ENCODE measurements at places on chromosomes 1 and 21.

DNA sequence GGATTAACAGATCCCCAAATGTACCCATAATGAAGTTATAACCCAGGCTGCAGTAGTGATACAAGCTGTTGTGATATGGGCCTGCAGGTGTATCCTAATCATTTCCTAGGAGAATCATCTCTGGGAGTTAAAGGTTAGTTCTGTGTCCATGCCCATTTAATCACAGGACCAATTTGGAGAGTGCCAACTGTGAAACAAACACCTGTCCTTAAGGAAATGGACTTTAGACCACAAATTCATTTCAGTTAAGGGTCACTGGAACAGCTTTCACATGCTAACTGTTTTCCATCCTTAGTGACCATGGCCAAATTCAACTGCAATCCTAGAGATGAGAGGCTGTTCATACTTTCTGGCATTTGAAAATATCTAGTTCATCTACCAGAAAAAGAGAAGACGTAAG is 160.9 kb downstream of the GPATCH2 start:
- DNase-seq = no peak

- no peak for DNase-seq
Measured at GRCh38 chr21:15874615-15875014, 144.8 kb downstream of the USP25 start.

GRCh38 chr1:17765444-17766411 is 10.6 kb downstream of the ACTL8 start:
- DNase-seq = no peak

DNA sequence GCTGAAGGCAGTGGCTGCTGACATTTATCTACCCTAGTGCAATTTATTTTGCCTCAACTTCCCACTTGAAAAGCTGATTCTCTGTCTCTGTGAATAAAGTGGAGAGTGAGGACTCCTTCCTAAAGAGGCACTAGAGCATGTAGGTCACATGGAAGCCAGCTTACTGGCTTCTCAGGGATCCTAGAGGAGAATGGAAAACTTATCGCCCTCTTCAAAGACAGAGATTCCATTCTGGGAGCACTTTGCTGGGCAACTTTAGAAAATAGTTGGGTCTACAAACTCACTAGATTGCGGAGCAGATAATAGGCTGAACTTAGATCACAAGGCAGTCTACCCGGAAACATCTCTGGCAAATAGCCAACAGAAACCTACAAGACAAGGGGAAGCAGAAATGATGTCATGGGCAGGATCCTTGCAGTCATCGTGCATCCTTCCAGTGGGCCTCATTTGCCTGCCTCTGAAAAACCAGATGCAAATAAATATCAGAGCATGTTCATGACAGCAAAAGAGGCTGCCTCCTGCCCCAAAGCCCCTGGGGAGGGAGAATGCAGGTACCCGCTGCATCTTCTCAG is 104.8 kb upstream of the BARHL2 start:
- no peak for DNase-seq

DNA sequence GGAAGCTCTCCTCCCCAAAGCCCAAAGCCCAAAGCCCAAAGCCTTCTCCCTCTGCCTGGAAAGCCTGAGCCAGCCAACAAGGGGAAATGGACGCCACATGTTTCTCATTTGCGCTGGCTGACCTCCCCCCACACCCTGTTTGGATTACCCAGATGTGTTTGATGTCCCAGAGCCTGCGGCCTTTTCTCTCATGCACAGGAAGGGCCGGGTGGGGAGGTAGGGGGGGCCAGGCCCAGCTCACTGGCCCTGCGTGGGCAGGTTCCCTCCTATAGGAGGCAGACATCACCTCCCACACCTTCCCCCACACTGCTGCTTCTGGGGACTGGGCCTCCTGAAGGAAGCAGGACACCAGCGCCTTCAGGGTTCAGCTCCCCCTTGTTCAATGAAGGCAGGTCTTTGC is 116.3 kb downstream of the NAV1 start:
- no peak for DNase-seq

DNA sequence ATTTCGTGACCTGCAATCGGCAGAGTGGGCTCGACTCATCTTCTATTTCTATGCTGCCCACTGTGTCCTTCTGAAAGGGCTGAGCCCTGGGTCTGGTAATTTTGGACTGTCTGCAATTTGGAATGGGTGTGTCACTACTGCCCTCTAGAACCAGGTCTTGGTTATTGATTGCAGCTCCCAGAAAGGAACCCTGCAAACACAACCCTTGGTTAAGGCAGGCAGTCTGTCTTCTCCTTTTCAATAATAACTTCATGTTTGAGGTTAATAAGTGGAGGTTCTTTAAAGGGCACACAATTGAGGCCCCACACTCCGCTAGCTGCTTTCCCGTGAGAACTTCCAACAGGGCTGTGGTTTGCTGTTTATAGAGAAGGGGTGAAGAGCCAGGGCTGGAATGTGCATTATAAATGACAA is 79.9 kb upstream of the LYST start:
- DNase-seq = no peak

GRCh38 chr1:168887381-168887780 is 158.4 kb upstream of the DPT start:
- peak; percentile 61 for DNase-seq

DNA sequence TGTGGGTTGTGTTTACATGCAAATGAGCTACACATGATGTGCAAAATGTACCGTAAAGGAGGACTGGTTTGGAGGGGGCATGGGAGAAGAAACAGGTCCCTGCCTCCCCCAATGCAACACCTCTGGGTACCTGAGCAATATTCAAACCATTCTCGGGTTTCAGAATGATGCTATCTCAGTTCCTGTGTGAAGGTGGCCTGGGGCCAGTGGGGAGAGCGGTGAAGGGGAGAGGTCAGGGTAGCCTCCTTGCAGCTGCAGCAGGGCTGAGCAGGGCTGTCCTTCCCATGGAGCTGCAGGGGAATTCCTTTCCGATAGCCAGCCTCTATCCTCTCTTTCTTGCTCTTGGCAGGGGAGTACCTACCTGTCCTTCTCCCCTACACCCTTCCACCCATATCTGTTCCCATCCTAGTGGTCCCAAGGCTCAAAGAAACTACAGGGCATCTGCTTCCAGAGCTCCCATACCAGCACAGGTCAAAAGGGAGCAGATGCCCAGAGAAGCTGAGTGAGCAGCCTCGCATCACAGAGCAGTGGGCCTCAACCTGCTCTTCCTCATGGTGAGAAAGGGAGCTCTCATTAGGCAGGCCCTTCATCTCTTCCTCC is 11.9 kb downstream of the MEF2D start:
- no peak for DNase-seq

GRCh38 chr1:8598783-8599182 is 218.7 kb downstream of the RERE start:
- DNase-seq = peak; percentile 68

DNA sequence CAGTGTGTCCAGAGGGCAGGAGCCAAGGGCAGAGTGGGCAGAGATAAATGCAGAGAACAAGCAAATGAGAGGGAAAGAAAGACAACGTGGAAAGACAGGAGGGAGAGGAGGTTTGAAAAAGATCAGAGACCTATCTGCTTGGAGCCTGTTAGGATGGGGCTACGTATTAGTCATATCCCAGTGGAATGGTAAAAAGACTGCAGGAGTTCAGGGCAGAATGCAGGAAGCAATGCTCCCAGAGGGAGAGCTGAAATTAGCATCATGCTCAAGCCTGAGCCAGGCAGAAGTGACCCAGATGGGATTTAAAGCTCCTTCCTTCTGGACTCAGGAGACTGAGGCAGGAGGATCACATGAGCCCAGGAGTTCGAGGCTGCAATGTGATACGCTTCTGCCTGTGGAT is 261.3 kb upstream of the CHRM3 start:
- no peak for DNase-seq

DNA sequence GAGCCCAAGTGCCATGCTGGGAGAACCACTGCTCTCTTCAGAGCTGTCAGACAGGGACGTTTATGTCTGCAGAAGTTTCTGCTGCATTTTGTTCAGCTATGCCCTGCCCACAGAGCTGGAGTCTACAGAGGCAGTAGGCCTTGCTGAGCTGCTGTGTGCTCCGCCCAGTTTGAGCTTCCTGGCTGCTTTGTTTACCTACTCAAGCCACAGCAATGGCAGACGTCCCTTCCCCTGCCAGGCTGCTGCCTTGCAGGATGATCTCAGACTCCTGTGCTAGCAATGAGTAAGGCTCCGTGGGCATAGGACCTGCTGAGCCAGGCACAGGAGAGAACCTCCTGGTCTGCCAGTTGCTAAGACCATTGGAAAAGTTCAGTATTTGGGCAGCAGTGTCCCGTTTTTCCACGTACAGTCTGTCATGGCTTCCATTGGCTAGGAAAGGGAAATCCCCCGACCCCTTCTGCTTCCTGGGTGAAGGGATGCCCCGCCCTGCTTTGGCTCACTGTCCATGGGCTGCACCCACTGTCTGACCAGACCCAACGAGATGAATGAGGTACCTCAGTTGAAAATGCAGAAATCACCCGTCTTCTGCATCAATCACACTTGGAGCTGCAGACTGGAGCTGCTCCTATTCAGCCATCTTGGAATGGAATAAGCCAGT is 31.9 kb downstream of the CYP4B1 start:
- no peak for DNase-seq

- no peak for DNase-seq
Measured at GRCh38 chr21:29449306-29449950, 150.7 kb downstream of the BACH1 start.

DNA sequence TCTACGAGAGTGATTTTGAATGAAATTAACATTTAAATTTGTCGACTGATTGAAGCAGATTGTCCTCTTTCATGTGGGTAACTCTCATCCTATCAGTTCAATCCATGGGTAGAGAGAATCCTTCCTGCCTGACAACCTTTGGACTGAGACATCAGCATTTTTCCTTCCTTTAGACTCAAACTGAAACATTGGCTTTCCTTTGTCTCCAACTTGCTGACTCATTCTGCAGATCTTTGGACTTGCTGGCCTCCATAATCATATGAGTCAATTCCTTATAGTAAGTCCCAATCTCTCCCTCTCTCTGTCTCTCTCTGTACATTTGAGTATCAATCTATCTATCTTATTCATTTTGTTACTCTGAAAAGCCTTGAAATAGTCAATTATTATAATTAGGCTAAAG is 416.7 kb downstream of the LRRIQ3 start:
- no peak for DNase-seq

GRCh38 chr21:27423906-27424595 is 457.2 kb upstream of the ADAMTS5 start:
- DNase-seq = no peak

DNA sequence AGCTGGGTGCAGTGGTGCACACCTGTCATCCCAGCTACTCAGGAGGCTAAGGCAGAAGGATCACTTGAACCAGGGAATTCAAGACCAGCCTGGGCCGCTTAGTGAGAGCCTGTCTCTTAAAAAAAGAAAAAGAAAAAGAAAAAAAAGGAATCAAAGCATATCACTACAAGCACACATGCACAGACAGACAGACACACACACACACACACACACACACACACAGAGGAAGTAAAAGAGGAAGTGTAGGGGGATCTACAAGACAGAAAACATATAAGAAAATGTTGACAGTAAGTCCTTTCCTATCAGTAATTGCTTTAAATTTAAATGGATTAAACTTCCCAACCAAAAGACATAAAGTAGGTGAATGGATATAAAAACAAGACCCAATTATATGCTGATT is 180.3 kb downstream of the FAF1 start:
- DNase-seq = no peak

DNA sequence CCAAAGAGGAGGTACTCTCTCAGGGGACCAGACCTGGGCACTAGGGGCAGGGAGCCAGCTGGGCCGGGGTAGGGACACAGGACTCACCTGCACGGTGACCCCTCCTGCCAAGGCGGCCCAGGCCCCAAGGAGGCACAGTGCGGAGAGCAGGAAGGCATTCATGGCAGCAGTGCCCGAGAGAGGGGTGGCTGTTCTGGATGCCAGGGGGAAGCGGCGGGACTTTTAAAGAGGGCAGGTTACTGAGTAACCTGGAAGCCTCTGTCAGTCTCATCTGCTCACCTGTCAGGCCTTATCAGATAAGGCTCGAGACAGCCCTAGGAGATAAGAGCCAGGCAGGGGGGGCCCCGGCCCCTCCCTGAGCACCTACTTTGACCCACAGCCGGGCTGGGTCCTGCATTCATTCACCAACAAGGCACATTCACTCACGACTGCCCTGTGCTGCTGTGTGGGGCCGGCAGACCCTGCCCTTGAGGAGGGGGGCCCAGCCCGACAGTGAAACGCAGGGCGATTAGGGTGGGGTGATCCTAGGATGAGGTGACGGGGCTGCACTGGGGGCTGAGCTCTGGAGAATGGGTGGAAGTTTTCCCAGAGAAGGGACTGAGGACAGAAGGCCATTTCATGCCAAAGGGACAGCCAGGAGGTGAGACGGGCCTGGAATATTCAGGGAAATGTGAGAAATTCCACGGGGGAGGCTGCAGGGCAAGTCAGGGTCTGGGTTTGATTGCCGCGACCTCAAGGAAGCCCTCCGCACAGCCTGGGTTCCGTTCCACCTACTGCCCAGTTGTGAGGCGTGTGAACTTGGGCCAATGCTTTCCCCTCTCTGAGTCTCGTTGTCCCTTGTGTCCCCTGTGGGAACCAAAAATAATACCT is at the start of gene GUCA2A:
Gene GUCA2A, minus strand, starts transcription at position 195 of the 870 bp plus-strand sequence. Its CDS starts 33 bp downstream, at position 162.
- no peak for DNase-seq

- DNase-seq = no peak
Measured at GRCh38 chr1:178627037-178627436, 98.0 kb upstream of the RALGPS2 start.

DNA sequence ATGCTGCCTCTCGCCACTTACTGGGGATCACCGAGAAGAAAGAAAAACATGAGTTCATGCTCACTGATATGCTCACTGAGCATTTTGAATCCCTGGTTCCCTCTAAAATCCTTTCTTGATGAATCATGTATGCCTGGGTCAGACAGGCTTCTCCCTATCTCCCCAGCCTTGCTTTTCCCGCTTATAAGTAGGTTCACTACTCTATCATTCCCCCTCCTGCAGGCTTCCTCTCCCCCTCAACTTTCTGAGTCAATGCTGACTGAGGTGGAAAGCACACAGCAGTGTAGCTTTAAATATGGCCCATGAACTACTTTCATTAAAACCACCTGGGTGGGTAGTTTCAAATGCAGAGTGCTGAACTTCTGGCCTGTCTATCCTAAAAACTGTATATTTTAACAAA is 41.7 kb downstream of the FMO4 start:
- no peak for DNase-seq

- DNase-seq = no peak
Measured at GRCh38 chr1:79614762-79615161, 608.2 kb upstream of the ADGRL4 start.

- DNase-seq = no peak
Measured at GRCh38 chr1:167016100-167016750, 27.1 kb downstream of the MAEL start.

- no peak for DNase-seq
Measured at GRCh38 chr1:14891991-14892390, 261.6 kb upstream of the TMEM51 start.

- no peak for DNase-seq
Measured at GRCh38 chr1:38246955-38247952, 200.7 kb upstream of the POU3F1 start.

- no peak for DNase-seq
Measured at GRCh38 chr1:121558514-121558913, 373.7 kb downstream of the SRGAP2C start.

DNA sequence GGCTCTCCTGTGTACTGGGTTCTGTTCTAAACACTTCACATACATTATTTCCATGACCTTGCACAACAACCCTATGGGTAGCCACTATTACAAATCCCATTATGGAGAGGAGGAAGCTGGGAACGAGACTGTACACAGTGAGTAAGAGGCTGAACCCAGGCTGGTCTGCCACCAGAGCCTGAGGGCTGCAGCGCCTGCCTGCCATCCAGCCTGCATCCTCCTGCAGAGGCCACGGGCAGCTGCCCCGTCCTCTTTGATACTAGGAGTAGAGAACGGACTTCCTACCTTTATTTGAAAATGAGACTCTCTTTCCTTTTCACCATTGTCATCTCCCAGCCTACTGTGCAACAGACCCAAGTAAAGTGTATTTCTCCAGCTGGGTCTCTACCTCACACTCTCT is 370.0 kb downstream of the HHAT start:
- no peak for DNase-seq

All from thyroid gland (tissue), 4 donors.